Fibroblast of skin of abdomen (primary cell): ENCODE measurements at places on chromosomes 6 and 20.
A peak's percentile ranks its signal among the peaks of the same experiment; 100 is the strongest.

- DNase-seq = no peak
These were observed 56.4 kb downstream of the LYRM4 start for GRCh38 chr6:5204376-5204775.

DNA sequence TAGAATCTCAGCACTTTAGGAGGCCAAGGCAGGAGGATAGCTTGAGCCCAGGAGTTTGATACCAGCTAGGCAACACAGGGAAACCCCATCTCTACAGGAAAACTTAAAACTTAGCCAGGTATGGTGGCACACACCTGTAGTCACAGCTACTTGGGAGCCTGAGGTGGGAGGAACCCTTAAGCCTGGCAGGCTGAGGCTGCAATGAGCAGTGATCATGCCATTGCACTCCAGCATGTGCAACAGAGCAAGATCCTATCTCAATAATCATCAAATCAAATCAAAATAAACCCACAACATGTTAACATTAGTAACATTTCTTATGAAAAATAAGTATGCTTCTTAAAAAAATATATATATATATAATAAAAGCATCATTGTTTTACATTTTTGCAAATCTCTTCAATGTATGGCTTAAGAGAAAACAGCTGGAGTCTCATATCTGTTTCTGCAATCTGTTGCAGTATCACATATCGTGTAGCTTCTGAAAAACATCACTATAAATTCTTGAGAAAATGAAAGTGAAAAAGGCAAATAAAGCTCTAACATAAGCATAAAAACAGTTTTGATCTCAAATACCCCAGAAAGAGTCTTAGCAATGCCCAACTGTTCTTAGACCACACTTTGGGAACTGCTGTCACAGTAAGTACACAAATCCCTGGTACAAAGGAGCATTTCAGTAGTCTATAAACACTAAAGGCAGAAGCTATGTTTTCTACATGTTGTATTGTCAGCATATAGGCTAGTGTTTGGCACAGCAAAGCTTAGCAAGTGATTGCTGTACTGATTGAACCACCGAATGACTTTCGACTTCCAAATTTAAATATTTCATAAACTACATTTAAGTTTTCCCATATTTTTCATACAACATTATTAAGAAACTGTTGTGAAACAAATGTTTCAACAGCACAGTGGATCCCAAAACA, 8.0 kb downstream of the MMUT start:
- DNase-seq = no peak

- DNase-seq = no peak
These were observed 5.2 kb upstream of the HMGN3 start for GRCh38 chr6:79239536-79240168.

DNA sequence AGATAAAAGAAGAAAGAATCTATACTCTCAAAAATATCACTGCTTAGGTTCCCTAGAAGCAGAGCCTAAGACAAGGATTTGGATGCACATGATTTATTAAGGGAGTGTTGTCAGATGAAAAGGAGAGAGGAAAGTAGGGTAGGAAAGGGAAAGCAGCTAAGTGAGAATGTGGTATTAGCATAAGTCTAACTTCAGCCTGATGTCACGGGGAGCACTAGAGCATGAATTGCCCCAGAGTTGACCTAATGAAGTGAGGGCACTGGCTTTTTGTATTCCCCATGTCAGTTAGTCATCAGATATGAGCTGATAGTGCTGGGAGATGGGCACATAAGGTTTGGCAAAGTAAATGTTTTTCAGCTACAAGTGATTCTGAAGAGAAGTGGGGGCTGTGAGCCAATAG, 129.0 kb upstream of the THEMIS start:
- DNase-seq = no peak

- DNase-seq = no peak
These were observed 5.7 kb downstream of the PACRG start for GRCh38 chr6:162733489-162733888.

GRCh38 chr6:52251113-52251512, 6.8 kb upstream of the IL17F start:
- no peak for DNase-seq

- DNase-seq = peak; percentile 90
These were observed 20.2 kb downstream of the MCUR1 start for GRCh38 chr6:13794184-13794583.

- no peak for DNase-seq
These were observed 500.3 kb downstream of the NKAIN2 start for GRCh38 chr6:124303971-124304370.

DNA sequence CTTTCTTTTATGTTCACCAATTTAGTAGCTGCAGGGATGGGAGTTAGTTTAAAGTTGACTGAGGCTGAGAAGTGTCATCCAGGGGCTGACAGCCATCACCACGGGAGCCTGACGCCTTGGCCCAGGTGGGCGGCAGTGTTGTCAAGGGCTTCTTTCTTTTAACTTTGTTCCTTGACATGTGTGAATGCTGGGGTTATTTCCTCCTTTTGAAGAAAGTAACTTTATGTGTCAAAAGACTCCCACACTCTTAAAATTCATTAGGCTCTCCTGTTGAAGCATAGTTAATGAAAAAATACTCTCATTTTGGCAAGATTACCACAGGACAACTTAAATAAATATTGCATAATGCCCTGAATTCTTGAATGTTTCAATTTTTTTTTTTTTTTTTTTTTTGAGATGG, 50.0 kb downstream of the SASH1 start:
- peak; percentile 36 for DNase-seq

GRCh38 chr6:11774426-11774825, 4.2 kb downstream of the ADTRP start:
- no peak for DNase-seq

- peak; percentile 80 for DNase-seq
These were observed 1.5 kb upstream of the MSH5 start for GRCh38 chr6:31737991-31738979.

- no peak for DNase-seq
These were observed 16.7 kb downstream of the DYNLT1 start for GRCh38 chr6:158627940-158628211.

- DNase-seq = peak; percentile 73
These were observed 89.9 kb downstream of the PDE7B start for GRCh38 chr6:135941275-135942025.

- peak; percentile 8 for DNase-seq
These were observed 532 bp upstream of the SLC35F1 start for GRCh38 chr6:117906507-117906957.

DNA sequence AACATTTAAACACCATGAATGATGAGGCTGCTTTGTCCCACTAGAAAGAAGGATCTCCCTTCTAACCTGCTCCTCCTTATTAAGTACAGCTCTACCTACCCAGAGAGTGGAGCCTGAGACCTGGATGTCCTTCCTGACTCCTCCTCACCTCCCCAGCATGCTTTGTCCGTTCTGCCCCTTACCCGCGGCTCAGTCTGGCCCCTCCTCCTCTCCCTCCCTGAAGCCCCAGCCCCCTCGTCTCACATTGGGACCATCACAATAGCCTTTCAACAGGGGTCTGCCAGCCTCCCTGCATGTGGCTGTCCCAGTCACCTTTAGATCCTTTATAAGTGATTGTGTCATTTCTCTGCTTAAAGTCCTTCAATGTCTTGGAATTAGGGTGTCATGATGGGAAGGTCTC, 72.5 kb downstream of the DZANK1 start:
- no peak for DNase-seq

DNA sequence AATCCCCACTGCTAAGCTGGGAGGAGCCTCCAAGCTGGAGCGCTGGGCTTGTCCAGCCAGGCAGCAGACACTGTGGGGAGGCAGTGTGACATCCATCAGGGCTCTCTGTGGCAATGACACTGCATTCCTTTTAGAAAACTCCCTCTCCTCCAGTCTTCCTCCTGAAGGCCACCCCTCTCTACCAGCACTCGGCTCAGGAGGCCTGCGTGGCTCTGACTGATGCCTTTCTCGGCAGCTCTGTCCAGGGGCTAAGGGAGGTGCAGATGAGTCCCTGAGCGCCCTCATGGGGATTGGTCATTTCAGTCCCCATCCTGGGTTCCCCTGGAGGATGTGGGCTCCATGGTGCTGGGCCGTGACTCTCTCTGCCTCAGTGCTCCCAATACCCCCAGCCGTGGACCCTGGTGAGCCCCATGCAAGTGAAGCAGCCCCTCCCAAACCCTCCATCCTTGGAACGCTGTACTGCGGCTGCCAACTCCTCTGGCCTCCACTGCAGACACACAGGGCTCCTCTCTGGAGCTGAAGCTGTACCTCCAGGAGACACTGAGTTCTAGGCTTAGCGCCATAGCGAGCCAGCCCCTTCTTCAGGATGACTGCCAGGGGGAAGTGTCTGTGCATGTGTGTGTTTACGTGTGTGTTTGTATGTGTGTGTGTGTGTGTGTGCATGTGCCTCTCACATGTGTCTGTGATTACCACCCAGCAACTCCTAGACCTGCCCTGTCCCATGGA, 209.6 kb downstream of the ERMARD start:
- DNase-seq = no peak

GRCh38 chr6:158629367-158630221, 14.9 kb downstream of the DYNLT1 start:
- DNase-seq = no peak

DNA sequence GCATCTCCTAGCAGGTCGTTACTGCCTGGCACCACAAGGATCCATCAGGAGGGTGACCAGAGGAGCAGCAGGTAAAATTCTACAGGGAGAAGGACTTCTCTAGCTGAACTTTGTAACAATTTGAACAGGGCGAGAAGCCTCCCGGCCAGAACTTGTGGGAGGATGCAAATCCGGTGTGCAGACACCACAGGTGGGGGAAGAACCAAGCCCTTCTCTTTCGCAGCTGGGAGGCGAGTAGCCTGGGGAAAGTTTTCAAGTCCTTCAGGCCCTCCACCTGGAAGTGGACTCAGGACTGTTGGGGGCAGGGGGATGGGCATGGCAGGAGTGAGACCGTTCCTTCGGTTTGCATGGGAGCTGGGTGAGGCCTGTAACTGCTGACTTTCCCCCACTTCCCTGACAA, 42.7 kb upstream of the FAM210B start:
- DNase-seq = no peak

DNA sequence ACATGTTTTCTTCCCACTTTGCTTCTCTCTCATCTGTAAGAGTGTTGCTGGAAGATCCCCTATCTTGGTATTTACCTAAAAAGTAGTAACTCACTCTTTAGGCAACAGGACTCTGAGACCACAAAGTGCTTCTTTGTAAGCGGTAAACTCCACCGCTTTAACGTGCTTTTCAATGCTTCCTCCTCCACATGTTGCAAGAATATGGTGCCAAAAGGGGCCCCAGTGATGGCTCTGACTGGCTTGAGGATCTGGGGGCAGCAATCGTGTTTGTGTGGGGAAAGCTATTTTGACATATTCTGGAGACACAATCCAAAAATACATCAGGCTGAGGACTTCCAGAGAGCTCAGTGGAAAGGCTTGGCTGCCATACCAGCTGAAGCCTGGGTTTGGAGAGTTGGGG, 12.4 kb upstream of the CPNE5 start:
- no peak for DNase-seq

DNA sequence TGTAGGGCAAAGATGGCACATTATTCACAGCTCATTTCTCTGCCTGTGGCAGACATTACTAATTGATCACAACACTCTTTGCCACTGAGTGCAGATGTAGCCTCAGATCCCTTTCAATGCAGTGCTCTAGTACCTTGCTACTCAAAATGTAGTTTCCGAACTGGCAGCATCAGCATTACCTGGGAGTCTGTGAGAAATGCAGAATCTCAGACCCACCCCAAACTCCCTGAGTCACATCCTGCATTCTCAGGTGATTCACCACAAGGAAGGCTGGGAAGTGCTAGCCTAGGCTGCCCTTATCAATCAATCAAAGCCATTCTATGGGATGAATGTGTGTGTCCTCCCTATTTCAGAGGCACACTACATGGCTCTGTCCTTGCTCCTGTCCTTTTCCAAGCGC, 58.5 kb downstream of the PCNA start:
- DNase-seq = no peak

DNA sequence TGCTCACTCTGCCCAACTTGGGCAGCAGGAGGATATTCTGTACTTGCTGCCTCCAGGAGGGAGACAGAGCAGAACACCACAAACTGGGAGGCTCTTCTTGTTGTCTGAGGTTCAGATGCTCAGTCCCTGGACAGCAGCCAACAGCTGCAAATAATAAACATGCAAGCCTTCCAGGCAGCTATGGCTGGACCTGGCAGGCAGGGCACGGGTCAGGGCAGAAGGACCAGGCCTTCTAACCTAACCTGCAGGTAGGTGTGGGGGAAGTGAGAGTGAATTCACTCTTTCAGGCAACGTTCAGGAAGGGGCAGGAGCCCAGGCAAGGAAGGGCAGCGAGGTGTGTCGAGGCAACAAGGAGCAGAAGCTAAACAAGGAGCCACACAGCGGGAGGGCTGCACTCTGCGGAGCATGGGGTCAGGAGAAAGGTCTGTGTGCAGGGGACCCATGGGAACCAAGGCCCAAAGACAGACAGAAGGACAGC, 31.5 kb downstream of the NINL start:
- peak; percentile 61 for DNase-seq

DNA sequence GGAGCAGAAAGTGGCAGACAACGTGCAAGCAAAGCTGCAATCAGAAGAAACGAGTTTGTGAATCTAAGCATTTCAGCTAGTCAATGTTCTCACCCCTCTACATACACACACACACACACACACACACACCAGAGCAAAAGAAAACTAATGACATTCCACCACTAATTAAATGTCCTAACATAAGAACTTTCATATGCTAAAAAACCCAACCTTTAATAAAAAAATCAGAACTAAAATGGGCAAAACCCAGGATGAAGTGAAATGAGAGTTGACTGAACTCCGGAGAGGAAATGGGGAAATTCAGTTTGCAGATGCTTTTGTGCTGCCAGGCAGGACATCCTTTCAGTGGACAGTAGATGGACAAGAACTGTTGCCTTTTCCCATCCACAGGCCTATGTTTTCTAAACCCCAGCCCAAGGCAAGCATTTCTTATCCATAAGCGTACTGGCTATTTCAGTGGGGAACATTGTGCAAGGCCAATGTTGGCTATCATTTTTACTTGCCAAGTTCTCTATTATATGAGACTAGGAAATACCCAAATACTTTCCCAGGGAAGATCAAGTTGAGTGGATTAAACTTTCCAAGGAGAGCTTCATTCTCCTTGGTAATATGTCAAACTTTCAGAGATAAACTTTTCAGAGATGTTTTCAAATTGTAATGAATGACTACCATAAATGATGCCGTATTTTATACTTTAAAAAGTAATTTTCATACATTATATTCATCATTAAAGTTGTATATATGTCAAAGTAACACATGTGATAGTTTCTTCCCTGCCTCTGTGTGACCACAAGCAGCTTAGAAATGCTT, 27.3 kb downstream of the RIN2 start:
- DNase-seq = no peak

DNA sequence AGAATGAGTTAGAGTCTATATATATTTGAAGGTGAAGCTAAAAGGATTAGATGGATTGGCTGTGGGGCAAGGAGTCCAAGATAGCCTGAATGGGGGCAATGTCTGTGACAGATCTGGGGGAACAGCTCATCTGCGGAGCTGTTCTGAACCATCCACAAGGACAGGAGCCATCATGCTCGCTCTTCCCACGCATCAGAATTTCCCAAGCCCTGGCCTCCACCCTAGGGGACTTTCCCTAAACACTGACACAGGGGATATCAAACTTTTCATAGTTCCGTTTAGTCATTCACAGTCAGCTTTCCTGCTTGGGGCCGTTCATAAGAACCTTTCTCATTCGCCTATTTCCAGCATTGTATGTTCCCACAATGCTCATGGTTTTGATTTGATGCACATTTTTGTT, 37.6 kb upstream of the CCN6 start:
- no peak for DNase-seq
